Stimulated activated CD4-positive, alpha-beta T cell treated with anti-CD3 and anti-CD28 coated beads, Interleukin-1b, Interleukin-23, amount 100 ng/mL, for 48 hours (primary cell): ENCODE measurements at places on chromosomes 1 and 21.
A peak's percentile ranks its signal among the peaks of the same experiment; 100 is the strongest.

GRCh38 chr1:198780376-198780775, 141.5 kb downstream of the PTPRC start:
- no peak for DNase-seq

DNA sequence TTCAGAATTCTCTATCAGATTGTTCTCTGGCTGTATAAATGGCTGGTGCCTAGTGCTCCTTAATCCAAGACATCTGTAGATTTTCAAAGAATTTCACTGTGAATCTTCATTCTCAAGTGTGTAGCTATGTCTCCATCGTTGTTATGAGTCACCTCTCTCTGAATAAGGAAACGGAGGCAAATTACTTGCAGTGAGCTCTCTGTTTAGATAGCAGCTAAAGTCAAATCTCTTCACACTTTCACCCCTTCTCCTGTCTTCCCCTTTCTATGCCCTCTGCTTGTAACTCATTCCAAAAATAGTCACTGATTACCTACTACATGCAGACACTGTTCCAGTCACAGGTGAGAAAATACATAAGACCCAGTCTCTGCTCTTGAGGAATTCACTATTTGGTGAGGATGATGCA, 39.7 kb downstream of the CHML start:
- no peak for DNase-seq

DNA sequence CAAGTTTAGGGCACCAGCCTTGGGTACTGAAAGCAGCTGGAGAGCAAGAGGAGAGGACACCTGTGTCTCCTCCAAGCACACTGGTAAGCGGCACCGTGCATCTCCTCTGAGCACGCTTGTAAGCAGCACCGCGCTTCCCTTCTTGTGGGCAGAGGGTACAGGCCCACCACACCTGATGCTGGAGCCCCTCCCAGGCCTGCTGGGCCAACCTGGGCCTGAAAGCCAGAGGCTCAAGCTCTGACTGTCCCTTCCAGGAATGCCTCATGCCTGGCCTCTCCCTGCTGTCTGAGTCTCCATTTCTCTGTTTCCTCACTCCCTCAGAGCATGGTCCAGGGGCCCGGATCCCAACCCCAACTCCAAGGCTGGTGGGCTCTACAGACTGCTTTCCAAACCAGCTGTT, 25.9 kb downstream of the DMBX1 start:
- no peak for DNase-seq

GRCh38 chr1:95118067-95118499, 928 bp downstream of the TLCD4 start:
- peak; percentile 2 for DNase-seq

- no peak for DNase-seq
Measured at GRCh38 chr1:242691610-242691945, 167.1 kb upstream of the PLD5 start.
